Left renal cortex interstitium (tissue), 4 donors: ENCODE measurements at places on chromosomes 11 and 22. TPM values are rescaled to one million over a fixed set of nuclear protein-coding genes. Genes with fewer than 3 reads are reported as not detected.

ALKBH8 gene
- 12.5 TPM for polyA plus RNA-seq

OR52N4 gene
- polyA plus RNA-seq: not detected

TNNT3 gene
- 5.0 TPM for polyA plus RNA-seq

ANKK1 gene
- polyA plus RNA-seq: 0.41 TPM

ZW10 gene
- 25.1 TPM for polyA plus RNA-seq

DNA sequence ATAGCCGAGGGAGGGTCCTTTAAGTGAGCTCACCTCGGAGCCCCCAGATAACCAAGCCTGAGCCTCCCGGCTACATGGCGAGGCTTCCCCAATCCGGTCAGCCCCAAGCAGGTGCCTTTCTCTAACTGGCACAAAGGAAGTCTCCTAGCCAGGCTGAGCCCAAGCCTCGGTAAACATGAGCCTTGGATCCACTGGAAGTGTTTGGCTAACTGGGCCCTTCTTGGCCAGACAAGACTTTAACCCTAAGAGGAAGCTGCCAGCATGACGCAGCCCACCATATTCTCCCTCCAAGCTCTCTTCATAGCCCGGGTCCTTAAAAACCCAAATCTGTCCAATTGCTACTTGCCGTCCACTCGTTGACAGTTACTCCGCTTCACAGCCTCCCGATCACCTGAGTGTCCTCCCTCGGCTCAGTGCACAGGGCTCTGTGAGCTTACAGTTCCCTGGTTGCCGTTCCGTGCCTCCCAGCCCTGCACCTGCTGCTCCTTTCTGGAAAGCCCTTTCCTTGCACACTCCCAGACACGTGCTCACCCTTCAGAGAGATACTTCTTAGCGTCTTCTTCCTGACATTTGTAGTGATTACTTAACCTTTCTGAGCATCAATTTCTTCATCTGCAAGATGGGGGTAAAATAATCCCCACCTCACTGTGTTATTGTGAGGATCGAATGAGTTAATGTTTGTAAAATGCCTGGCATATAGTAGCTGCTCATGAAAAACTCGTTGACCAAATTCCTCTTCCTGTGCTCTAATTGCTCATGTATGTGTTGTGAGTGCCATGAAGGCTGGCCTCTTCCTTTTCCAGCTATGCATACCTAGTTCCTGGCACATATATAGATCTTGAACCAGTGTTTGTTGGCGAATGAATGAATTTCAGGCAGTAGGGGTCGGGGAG lies 25.6 kb downstream of the TXN2 start:
- no peak for DNase-seq

DNA sequence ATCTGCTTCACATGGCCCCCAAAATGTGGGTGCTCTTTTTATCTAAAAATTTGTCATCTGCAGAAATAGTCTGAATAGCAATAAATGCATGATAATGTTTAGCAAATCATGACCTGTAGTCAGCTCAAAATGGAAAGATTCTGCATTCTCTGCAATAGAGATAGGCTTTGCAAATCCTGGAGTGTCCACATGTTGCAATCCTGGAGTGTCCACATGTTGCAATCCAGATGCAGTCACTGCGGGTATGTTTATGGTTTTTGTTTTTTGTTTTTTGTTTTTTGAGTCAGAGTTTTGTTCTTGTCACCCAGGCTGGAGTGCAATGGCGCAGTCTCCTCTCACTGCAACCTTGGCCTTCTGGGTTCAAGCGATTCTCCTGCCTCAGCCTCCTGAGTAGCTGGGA lies 20.2 kb upstream of the LRRC32 start:
- DNase-seq: no peak

- peak; percentile 24 for DNase-seq
Measured at GRCh38 chr11:93652161-93652597, 9.3 kb upstream of the CEP295 start.

GRCh38 chr11:7597620-7598019 lies 75.7 kb downstream of the CYB5R2 start:
- no peak for DNase-seq

DNA sequence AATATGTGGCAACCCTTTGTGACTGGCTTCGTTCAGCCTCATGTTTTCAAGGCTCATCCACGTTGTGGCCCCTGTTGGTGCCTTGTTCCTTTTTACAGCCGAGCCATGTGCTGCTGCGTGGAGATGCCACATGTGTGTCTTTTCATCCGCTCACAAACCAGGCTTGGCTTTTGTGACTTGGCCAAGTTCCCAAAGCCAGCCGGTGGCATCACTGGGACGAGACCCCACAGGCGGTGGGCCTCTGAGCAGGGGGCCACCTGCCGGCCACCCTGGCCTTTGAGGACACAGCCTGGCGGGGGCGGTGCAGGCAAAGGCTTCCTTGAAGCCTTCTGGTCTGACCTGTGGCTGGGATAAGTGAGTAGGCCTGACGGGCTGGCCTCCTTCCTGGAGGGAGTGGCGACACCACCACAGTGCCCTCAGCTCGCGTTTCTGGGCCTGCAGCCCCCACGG lies 10.5 kb downstream of the GRK2 start:
- no peak for DNase-seq

- DNase-seq: no peak
Measured at GRCh38 chr11:40877981-40878380, 581.5 kb downstream of the LRRC4C start.

DNA sequence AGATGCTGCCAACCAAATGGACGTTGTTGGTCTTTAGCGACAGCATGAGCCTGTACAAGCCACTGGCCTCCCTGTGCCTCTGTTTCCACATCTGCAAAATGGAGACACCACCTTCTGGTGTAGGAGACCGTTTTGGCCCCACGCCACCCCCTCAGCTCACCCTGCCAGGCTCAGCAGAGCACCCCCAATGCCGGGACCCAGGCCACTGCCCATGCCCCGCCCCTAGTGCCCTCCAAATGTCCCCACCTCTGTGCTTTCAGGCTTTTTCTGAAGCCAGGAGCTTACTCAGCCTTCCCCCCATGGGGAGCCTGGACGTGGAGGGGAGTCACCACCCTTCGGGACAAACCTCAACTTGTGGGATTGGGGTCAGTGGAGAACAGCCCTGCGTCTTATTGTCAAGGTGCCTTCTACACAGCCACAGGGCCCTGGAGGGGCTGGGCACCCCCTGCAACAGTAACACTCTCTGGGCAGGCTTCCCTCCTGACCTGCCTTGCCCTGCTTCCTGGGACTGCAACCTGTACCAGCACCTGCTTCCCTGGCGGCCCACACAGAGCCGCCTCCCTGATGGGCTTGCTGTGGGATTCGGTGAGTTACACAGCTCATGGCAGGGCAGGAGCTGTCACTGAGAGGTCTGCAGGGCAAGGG lies 24.6 kb upstream of the RTL6 start:
- DNase-seq: no peak

DNA sequence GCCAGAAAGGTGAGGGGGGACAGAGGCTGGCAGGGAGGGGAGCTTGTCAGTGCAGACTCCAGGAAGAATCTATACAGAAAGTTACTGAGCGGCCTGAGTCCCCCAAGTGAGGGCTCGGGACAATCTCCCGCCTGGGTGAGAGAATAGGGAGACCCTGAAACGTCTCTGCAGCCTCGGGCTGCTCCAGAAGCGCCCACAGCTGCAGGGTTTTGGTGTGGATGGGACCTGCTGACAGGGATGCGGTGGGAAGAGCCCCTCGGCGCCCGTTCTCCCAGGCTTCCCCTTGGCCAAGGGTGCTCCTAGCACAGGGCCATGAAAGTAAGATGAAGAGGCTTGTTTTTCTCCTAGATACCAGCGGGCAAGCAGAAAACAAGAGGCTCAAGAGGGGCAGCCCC lies 743 bp upstream of the RCE1 start:
- DNase-seq: no peak

DNA sequence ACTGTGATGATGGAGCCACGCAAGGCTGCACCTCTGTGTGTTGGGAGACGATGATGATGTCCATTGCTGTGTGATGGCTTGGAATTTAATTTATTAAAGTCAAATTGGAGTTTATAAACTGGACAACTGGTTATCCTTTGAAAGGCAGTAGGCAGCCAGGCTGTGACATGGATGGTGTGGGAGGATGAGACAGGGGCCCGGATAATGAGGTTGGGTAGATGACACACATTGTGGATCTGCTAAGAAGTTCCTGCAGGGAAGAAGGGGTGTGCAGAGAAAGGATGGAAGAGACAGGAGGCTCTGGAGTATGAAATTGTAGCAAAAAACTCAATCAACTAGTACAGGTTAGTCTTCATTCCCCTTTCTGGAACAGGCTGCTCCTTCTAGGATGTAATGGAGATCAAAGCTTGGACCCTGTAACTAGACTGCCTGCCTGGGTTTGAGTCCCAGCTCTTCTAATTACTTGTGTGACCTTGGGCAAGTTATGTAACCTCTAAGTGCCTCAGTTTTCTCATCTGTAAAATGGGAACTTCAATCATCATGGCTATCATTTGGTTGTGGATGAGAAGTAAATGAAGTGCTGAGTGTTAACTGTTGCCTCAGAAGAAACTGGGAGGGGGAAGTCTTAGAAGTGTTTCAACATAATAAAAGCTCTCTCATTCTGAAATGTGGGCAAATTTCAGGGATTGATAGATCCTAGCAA lies 4.2 kb upstream of the HINFP start:
- no peak for DNase-seq

- DNase-seq: peak; percentile 65
Measured at GRCh38 chr11:120563703-120564572, 52.4 kb downstream of the GRIK4 start.
